ENCODE measurements at places on chromosomes 13 and 19.

DNA sequence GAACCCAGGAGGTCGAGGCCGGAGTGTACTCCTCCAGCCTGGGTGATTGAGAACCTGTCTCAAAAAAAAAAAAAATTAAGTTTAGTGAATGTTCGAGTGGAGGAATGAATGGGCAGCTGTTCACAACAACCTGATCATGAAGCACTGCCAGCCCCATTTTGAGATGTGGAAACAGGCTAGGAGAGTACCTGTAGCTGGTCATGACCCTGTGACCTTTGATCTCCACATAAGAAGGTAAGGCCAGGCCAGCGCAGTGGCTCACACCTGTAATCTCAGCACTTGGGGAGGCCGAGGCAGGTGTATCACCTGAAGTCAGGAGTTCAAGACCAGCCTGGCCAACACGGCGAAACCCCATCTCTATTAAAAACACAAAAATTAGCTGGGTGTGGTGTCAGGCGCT lies 7.6 kb downstream of the RAVER1 start:
- no peaks in the 10 kb centered on the region for H3K27me3 ChIP-seq
- H3K4me3 ChIP-seq: no peak overlapping the region

- DNase-seq: no peak
- no peaks in the 10 kb centered on the region for H3K27me3 ChIP-seq
- no peak overlapping the region for H3K4me3 ChIP-seq
- H3K4me1 ChIP-seq: no peaks in the 10 kb centered on the region
- peak overlapping the region; percentile 28 for H3K27ac ChIP-seq
Observed at GRCh38 chr19:10238172-10238783, 7.1 kb upstream of the S1PR2 start.

- H3K27me3 ChIP-seq: no peaks in the 10 kb centered on the region
- H3K27ac ChIP-seq: no peak overlapping the region
- H3K4me3 ChIP-seq: no peak overlapping the region
- DNase-seq: no peak
- no peaks in the 10 kb centered on the region for H3K4me1 ChIP-seq
- H3K36me3 ChIP-seq: no peaks in the 10 kb centered on the region
Observed at GRCh38 chr13:106382534-106382933, 152.9 kb downstream of the EFNB2 start.

GRCh38 chr13:94129490-94129894 lies 350.0 kb downstream of the DCT start:
- no peaks in the 10 kb centered on the region for H3K36me3 ChIP-seq
- no peak overlapping the region for H3K27ac ChIP-seq

- H3K27ac ChIP-seq: peak overlapping the region; percentile 73
- H3K4me3 ChIP-seq: no peak overlapping the region
- no peak for DNase-seq
Observed at GRCh38 chr13:110339975-110340550, 33.0 kb downstream of the COL4A2 start.
